A172 (cell line): ENCODE measurements at places on chromosomes 13 and 19. TPM values are rescaled to one million over a fixed set of nuclear protein-coding genes. Genes with fewer than 3 reads are reported as not detected.

The ZAR1L gene
- not detected in 2 replicates for total RNA-seq

The PSG3 gene
- total RNA-seq = not detected in 2 replicates

The PLPPR3 gene
- total RNA-seq = 7.5 and 12.7 TPM in 2 replicates

The PSG2 gene
- 0.19 TPM in 1 of 2 replicates, not detected in the other for total RNA-seq

The OVOL3 gene
- not detected in 2 replicates for total RNA-seq

The DHDH gene
- total RNA-seq = 0.10 TPM in 1 of 2 replicates, not detected in the other

The C19orf67 gene
- not detected in 2 replicates for total RNA-seq

The TMEM205 gene
- total RNA-seq = 54.9 and 114 TPM in 2 replicates

The RAB20 gene
- total RNA-seq = 1.7 and 3.6 TPM in 2 replicates

The JUND gene
- total RNA-seq = 91.3 and 129 TPM in 2 replicates

The GNG14 gene
- not detected in 2 replicates for total RNA-seq

The ANKRD24 gene
- 0.41 and 0.53 TPM in 2 replicates for total RNA-seq

The CEACAM3 gene
- not detected in 2 replicates for total RNA-seq

The NKPD1 gene
- total RNA-seq = not detected in 2 replicates

The RASIP1 gene
- 0.07 and 0.12 TPM in 2 replicates for total RNA-seq

The LILRA6 gene
- total RNA-seq = not detected in 2 replicates

The ATP4A gene
- total RNA-seq = not detected in 2 replicates

The PNMA8A gene
- total RNA-seq = not detected in 2 replicates

The SGCG gene
- not detected in 2 replicates for total RNA-seq

The POMP gene
- total RNA-seq = 135 and 234 TPM in 2 replicates

The LIN37 gene
- 13.8 and 16.4 TPM in 2 replicates for total RNA-seq

The IPO5 gene
- 160 and 190 TPM in 2 replicates for total RNA-seq

The ABHD8 gene
- 20.7 and 31.1 TPM in 2 replicates for total RNA-seq

The NOVA2 gene
- total RNA-seq = 0.17 and 0.53 TPM in 2 replicates

The SPTBN4 gene
- total RNA-seq = 2.2 and 2.3 TPM in 2 replicates

The CLEC17A gene
- total RNA-seq = not detected in 2 replicates

The PEAK3 gene
- total RNA-seq = 0.22 and 1.7 TPM in 2 replicates

The NR1H2 gene
- 96.8 and 97.3 TPM in 2 replicates for total RNA-seq

The TNNI3 gene
- total RNA-seq = 0.77 TPM in 1 of 2 replicates, not detected in the other

The ARHGAP45 gene
- total RNA-seq = 3.1 and 4.9 TPM in 2 replicates

The ADPRHL1 gene
- total RNA-seq = 0.96 and 2.1 TPM in 2 replicates

The CCDC70 gene
- not detected in 2 replicates for total RNA-seq

The LILRB5 gene
- not detected in 2 replicates for total RNA-seq

The SPRYD7 gene
- 15.4 and 19.2 TPM in 2 replicates for total RNA-seq

The C19orf38 gene
- 0.22 and 1.5 TPM in 2 replicates for total RNA-seq

The PHF11 gene
- total RNA-seq = 20.9 and 21.8 TPM in 2 replicates

The AP1M2 gene
- total RNA-seq = 39.4 and 41.9 TPM in 2 replicates

The EMC10 gene
- 61.5 and 64.7 TPM in 2 replicates for total RNA-seq

The CEACAM1 gene
- total RNA-seq = 0.67 and 2.2 TPM in 2 replicates

The RASAL3 gene
- total RNA-seq = not detected in 2 replicates

The BIVM gene
- total RNA-seq = 31.6 and 31.8 TPM in 2 replicates

The CA11 gene
- 2.3 and 5.8 TPM in 2 replicates for total RNA-seq

The KIR2DL1 gene
- total RNA-seq = not detected in 2 replicates

The IZUMO1 gene
- total RNA-seq = not detected in 2 replicates

The RCBTB1 gene
- total RNA-seq = 20.5 and 26.2 TPM in 2 replicates

The GJA3 gene
- 0.52 and 1.6 TPM in 2 replicates for total RNA-seq

The VRK3 gene
- 26.0 and 45.6 TPM in 2 replicates for total RNA-seq

The LILRB2 gene
- total RNA-seq = not detected in 2 replicates

The FRY gene
- total RNA-seq = 0.21 and 0.62 TPM in 2 replicates

The CILP2 gene
- 0.02 and 0.05 TPM in 2 replicates for total RNA-seq
